Stimulated activated CD8-positive, alpha-beta memory T cell treated with anti-CD3 and anti-CD28 coated beads, Interleukin-7, amount 100 ng/mL, for 1 hour (primary cell): ENCODE measurements at places on chromosomes 11 and 22.

DNA sequence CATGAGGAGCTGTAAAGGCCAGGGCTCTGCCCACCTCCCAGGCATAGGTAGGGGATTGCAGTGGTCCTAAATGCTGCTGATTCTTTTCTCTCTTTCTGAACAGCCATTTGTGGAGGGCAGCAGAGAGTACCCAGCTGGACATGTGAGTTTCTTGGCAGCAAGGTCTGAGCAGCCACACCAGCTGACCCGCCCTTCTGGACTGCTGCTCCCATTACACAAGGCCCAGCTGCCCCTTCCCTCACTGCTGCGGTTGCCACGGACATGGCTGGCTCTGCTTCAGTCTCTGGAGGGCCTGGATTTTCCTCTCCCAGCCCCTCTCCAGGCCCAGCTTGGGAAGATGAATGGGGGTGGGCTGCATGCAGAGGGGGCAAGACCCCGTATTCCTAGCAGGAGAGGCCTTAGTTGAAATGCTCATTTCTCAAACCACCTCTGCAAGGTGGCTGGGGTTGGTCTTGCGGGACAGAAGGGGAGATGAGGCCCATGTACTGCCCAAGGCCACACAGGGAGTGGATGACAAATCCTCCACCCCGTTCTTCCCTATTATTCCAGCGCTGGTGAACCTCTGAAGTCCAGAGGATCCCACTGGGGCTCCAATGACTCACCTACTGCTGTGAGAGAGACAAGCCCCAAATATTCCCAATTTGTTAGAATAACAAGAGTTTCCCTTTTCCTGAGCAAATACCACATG lies 4.6 kb downstream of the LGALS12 start:
- no peak for DNase-seq

- no peak for DNase-seq
These were observed 102.0 kb downstream of the ZNF280B start for GRCh38 chr22:22406445-22407027.

DNA sequence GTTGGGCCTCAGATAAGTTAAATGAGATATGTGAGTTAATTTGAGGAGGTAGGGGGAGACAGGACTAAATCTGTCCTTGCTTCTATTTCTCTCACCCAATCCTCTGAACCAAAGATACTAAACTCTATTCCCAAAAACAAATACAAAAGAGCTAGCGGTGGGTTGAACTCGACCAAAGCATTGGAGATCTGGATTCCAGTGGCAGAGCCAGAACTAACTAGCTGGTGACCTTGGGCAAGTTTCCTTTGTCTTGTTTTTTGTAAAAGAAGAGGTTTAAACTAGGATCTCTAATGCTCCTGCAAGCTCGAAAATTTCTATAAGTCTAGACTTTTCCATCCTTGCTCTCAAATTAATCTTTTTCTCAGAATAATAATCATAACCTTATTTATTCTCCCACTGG lies 1.5 kb downstream of the ME3 start:
- DNase-seq = no peak

GRCh38 chr11:72111300-72112142 lies 974 bp downstream of the ANAPC15 start:
- no peak for DNase-seq

GRCh38 chr11:104380358-104380757 lies 216.4 kb upstream of the PDGFD start:
- DNase-seq = no peak

GRCh38 chr22:31566484-31566883 lies 70.1 kb downstream of the SFI1 start:
- no peak for DNase-seq

GRCh38 chr11:20357150-20357549 lies 6.4 kb upstream of the HTATIP2 start:
- DNase-seq = no peak

GRCh38 chr22:38097058-38097457 lies 13.1 kb upstream of the SLC16A8 start:
- DNase-seq = no peak

- no peak for DNase-seq
These were observed 78.1 kb downstream of the KIAA1671 start for GRCh38 chr22:25030636-25031035.

- DNase-seq = no peak
These were observed 686 bp downstream of the LMF2 start for GRCh38 chr22:50506611-50507420.

GRCh38 chr11:91164452-91164822 lies 941.6 kb upstream of the CHORDC1 start:
- DNase-seq = no peak

GRCh38 chr22:37062702-37063381 lies 11.3 kb downstream of the KCTD17 start:
- no peak for DNase-seq

DNA sequence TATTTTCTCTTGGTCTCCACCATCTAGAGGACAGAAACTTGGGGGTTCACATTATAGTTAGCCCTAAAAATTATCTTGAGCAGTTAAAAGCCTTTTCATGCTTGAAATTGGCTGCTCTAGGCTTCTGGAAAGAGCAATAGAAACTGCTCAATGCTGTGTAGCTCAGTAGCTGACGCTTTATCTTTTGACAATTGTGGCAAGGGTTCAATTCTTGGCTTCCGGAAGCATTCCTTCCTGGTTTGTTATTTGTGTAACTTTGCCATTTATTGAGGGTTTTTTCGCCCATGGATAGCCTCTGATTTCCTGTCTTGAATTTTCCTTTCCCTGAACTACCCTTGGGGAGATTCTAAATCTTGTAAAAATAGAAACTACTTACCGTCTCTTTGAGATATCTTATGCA lies 10.3 kb upstream of the OR56A1 start:
- no peak for DNase-seq

- DNase-seq = no peak
These were observed 19.6 kb downstream of the PRR14L start for GRCh38 chr22:31730344-31730711.

GRCh38 chr11:21472261-21472660 lies 720.6 kb upstream of the ANO5 start:
- no peak for DNase-seq

- no peak for DNase-seq
These were observed 57.9 kb downstream of the PANX1 start for GRCh38 chr11:94186342-94187203.

DNA sequence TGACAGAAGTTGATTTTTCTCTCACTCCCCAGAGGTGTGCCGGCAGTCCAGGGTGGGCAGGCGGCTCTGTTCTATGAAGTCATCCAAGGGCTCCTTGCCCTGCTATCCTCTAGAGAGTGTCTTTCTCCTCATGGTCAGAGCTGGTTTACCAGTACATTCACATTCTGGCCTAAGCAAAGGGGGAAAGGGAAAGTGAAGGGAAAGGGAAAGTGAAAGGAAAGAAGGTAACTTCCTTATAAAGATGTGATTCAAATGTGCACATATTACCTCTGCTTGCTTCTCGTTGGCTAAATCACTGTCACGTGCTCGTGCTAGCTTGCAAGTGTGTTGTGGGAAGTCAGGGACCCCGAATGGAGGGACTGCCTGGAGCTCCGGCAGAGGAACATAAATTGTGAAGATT lies 2.9 kb upstream of the HTATIP2 start:
- no peak for DNase-seq

GRCh38 chr11:88886796-88887195 lies 179.0 kb downstream of the GRM5 start:
- DNase-seq = no peak

GRCh38 chr11:1868636-1869291 lies 15.9 kb downstream of the LSP1 start:
- DNase-seq = no peak

- no peak for DNase-seq
These were observed 68.0 kb downstream of the ETS1 start for GRCh38 chr11:128519338-128519737.

DNA sequence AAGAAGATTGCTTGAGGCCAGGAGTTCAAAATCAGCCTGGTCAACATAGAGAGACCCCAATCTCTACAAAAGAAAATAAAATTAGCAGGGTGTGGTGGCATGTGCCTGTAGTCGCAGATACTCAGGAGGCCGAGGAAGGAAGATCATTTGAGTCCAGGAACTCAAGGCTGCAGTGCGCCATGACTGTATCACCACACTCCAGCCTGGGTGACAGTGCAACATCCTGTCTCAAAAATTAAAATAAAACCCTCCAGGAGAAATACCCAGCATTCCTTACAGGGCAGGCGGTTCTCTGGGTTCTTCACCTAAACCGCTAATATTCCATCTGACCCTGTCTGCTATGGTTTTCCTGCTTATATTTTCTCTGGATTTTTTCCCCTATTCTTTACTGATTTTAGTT lies 13.5 kb downstream of the TCF20 start:
- DNase-seq = no peak

DNA sequence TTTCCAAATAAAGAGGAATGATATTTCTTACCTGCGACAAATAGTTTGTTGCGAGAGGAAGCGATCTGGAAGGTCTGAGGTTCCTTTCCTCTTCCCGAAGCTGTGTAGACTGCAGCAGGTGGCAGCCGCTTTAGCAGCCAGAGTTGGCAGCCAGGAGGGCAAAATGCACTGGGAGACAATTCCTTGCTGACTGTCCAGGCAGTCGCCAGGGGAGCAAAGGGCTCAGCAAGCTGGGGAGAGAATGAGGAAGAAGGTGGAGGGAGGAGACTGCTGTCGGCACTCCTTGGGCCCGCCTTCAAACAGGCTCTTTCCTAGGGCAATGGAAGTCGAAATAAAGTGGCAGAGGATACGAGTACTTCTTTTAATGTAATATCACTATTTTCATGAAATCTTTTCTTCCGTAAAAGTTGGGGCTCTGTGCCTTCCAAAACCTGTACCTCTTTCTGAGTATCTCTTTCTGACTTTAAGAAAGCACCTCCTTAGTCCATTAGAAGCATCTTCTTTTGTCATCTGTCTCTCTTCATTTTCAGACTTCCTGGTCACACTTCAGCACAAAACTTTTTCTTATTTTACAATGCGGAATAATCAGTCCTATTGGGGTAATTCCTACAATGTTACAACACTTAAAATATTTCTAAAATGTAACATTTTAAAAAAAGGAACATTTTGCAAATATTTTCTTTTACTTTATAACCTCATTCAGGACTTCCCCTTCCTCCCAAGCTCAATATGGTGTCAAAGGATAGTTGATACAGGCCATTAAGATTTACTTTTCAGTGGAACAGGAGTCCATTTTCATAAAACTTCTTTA lies at the start of gene IL18:
TSS of gene IL18 (minus strand) at position 220 of the 811 bp plus-strand sequence. CDS start 9,041 bp downstream, outside the sequence.
- no peak for DNase-seq

DNA sequence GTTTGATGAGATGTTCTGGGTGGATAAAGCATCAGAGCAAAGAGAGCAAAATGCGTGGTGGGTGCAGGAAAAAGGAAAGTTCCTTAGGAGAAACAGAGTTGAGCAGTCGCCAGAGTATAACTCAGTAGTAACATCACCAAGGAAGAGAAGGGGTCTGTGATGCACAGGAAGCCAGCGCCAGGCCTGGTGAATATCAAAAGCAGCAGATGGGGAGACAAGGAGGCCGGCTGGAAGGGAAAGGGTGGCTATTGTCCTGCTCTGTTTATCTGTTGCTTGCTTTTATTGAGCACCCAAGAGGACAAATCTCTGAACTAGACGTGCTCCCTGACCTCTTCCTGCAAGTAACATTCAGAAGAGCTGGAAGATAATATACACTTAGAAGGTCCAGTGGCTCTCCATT lies 52.7 kb upstream of the GRAMD1B start:
- DNase-seq = no peak

DNA sequence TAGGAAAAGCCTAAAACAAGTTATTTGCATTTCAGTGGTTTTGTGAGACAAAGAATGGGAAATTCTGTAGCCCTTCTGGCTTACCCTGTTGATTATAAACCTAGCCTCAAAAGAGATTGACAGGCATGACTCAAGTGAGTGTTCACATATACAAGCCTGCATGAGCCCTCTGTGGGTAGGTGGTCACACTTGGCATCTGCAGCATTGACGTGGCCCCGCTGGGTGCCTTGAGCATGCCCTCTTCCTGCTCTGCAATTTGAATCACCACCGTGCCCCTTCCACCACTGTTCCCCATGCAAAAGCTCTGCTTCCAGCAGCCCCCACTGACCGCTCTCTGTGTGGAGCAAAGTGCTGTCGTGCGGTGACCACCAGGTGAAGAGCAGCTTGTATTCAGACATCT lies 21.0 kb upstream of the ADSL start:
- DNase-seq = no peak

DNA sequence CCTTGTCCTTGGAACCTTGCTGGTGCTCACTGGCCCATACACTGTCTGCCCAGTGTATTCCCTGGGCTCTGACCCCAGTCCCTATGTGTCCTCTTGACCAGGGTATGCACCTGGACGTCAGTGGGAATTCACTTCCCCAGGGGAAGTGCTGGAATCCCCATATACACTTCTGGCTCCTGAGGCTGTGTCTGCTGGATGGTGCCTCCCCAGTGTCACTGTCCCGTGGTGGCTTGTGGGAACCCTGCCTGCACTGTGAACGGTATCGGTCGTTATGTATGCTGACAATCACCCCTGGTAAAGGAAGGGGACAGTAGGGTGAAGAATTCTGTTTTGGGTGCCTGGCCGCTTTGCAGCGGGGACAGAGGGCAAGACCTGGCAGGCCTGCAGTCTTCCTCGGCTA lies 95.9 kb downstream of the RRM1 start:
- no peak for DNase-seq

GRCh38 chr11:72254299-72254993 lies 10.5 kb upstream of the PHOX2A start:
- no peak for DNase-seq

DNA sequence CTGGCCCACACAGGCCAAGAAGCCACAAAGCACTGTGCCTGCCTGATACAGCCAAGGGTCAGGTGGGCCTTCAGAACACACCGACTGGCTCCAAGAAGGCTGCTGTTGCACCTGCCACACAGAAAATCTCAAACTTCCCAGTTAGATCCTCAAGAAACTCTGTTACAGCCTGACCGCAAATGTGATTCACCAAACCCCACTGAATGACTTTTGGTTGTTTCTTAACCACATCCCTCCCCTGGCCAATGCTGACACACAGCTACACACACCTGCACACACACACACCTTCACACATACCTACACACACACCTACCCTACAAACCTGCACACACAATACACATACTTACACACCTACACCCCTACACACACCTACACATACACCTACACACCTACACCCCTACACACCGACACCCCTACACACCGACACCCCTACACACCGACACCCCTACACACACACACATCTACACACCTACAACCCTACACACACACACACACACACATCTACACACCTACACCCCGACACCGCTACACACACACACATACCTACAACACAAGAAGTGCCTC lies 31.5 kb downstream of the CDKN1C start:
- DNase-seq = no peak

DNA sequence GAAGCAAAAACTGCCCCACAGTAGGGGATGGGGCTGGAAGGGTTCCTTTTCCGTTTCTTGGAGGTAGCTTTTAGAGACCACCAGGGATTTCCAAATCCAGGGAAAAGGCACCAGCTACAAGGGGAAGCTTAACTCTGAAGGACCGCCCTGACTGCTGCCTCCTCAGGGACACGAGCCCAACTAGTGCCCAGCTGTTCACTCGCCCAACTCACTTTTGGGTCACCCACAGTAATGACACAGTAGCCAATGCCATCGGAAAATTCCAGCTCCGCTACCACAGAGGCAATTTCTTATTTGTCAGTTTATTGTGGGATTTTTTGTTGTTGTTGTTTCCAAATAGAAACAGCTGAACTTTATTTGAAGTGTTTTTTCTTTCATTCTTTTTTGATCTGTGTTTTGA lies 141.3 kb downstream of the ATXN10 start:
- no peak for DNase-seq
